ENCODE measurements at places on chromosomes 11 and 22.

GRCh38 chr11:11419747-11420146 is 66.7 kb upstream of the CSNK2A3 start:
- no peak for DNase-seq

GRCh38 chr11:32893343-32894148 is 935 bp downstream of the QSER1 start:
- peak; percentile 30 for DNase-seq

DNA sequence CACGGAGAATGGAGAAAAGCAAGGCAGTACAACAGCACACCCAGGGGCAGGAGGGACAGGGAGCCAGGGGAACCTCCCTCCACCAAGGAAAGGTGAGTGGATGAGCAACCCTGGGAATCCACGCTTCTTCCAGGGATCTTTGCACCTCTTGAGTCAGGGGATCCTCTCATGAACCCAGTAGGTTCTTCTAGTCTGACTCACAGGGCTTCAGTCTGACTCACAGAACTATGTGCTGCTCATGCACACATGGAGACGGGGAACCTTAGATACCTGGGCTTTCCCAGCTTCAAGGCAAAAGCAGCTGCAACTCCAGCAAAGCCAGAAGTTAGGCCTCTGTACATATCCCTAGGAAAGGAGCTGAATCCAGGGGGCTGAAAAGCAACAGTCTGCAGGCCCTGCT is 1021.4 kb upstream of the TENM4 start:
- DNase-seq: no peak

DNA sequence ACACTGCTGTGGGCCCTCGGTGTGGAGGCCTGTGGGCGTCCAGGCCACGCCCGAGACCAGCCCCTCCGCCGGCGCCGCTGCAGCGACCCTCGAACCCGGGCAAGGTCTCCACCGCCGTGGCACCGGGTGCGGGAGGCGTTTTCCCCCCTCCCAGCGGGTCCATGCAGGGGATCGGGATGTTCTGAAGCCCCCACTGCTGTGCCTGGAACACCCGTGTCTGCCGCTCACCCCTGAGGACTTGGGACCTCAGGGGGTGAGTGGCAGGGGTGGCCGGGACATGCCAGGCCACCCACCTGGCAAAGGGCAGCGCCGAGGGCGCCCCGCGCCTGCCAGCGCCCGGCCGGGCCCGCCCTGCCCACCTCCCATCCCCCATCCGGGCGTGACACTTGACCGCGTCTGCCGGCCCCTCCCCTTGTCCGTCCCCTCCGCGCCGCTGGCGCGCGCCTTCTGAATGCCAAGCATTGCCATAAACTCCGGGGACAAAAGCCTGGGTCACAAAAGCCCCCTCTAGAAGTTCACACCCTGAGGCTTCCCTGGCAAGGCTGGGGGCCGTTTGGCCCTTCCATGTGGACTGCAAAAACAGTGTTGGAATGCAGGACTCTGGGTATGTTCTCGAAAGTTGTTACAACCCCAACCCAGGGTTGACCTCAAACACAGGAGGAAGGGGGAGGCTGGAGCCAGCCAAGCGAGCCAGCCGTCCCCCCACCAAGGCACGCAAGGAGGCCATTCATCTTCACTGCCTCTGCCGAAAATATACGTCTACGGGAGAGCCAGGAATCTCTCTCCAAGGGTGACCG is 819 bp upstream of the KCNQ1OT1 start:
- DNase-seq: peak; percentile 50

- DNase-seq: no peak
Measured at GRCh38 chr22:33707581-33707980, 212.7 kb downstream of the LARGE1 start.

GRCh38 chr11:61752117-61752924 is at the start of gene MYRF:
Gene MYRF (plus strand): TSS chr11:61752636. CDS start chr11:61752745, 109 bp downstream.
- DNase-seq: peak; percentile 47

DNA sequence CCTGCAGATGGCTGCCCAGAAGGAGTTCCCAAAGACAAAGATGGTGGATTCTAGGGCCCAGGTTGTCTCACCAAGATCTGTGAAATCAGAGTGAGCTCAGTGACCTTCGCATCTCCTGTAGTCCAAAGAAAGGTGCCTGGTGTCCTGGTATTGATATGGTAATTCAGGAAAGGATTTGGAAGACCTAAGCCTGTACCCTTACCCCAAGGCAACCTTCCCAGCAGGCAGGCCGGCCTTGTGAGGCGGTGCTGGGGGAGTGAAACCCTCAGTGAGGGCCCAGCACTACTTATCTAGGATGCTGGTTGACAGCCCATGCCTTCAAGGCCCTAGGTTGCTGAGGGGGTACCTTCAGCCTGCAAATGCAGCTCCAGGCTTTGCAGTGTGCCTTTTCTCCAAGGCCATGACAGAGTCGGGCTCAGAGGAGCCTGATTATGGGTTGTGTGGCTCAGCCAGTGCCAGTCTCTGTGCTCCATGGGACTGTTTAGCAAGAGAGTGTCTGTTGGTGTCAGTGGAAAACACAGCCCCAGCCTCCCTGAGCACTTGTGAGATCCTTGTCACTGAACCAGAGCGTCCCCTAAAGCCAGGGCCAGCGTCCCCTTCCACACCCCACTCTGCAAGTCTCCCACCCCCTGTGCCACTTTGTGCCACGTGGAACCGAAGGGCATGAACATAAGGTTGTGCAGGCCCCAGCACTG is 72.8 kb upstream of the MYOD1 start:
- DNase-seq: no peak

DNA sequence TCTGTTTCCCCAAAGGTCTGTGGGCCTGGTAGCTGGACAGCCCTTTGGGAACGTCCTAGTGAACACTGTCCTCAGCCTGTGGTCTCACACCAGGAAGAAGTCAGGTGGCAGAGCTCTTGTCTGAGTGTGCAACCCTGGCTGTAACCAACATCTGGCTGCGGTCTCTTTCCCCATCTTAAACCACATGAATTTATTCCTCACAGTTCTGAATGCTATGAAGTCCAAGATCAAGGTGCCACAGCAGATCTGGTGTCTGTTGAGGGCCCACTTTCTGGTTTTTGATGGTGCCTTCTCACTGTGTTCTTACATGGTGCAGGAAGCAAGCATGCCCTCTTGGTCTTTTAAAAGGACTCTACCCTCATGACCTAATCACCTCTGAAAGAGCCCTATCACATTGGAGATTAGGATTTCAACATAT is 2.7 kb downstream of the UPB1 start:
- no peak for DNase-seq

DNA sequence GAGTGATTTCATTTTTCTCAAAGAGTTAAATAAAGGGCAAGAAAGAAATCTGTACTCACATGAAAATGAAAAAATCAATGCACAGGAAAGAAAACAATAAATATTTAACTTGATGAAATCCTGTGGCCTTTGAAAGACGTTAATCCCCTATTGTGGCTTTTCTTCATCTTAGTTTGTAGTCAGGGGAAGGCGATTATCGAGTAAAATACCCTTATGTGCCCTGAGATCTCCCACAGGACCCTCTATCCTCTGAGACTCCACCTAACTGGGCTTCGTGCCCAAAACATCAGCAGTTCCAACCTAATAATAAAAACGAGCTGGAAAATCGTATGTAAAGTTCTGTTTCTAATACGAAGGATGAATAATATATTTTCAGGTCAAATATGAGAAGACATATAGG is 208.2 kb upstream of the ZC3H12C start:
- no peak for DNase-seq

- no peak for DNase-seq
Measured at GRCh38 chr22:32353840-32354239, 3.8 kb upstream of the RFPL3 start.

DNA sequence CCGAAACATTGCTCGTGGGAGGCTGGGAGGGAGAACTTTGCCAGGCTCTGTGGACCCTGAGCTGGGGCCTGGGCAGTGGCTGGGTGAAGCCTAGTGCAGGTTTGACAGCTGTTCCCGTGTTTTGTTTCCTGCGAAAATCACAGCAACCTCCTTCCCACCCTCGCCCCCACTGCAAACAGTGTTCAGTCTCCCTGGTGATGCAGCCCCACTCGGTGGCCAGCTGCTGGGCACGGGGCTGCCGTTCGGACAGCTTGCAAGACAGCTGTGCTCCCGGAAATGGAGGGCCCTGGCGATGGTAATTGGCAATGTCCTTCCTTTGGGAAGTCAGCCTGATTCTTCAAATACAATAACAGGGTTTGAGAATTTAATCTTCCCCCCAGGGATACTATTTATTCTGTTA is 10.4 kb upstream of the GAL start:
- DNase-seq: no peak

DNA sequence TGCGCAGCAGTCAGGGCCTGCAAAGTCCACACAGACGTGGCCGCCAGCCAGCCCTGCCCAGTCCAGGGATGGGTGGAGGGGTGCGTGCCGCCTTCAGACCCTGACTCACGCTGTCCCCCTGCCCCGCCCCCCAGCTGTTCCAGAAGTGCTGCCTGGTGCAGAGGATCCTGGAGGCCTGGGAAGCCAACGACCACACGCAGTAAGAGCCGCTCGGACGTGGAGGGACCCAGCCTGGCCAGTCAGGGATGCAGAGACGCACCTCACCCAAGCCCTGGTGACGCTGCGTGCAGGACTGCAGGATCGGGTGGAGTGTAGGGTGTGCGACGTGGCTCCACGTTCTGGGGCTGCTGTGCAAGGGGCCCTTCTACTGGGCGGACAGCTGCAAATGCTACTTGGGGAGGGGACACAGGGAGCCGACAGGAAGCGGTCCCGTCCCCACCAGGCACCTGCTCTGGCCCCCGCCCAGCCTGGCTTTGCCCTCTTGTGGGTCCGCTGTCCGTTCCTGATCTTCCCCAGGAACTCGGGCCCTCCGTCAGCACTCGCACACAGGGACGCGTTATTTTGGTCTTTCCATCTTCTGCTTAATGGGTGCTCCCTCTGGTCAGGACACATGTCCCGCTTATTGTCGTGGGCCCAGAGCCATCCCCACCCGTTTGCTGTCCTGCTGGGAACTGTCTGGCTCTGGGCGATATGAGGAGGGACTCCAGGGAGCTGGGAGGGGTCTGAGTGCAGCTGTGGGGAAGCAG is 42.5 kb downstream of the SBF1 start:
- no peak for DNase-seq

DNA sequence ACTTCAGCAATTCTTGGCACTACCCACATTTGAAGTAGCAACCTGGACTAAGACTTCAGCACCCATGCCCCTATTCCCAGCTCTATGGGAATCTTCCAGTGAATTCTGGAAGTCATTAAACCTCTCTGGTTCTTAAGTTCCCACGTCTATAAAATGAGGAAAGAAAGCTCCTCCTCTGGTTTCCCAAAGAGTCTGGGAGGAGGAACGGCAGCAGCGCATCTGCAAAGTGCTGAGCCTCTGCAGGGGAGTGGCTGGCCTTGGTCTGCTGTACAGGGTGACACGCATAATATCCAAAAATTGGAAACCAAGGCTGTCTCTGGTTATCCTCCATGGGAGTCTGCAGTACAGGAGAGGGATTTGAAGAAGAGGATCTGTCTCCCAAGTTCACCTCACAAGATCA is 73.6 kb upstream of the TP53I11 start:
- no peak for DNase-seq

DNA sequence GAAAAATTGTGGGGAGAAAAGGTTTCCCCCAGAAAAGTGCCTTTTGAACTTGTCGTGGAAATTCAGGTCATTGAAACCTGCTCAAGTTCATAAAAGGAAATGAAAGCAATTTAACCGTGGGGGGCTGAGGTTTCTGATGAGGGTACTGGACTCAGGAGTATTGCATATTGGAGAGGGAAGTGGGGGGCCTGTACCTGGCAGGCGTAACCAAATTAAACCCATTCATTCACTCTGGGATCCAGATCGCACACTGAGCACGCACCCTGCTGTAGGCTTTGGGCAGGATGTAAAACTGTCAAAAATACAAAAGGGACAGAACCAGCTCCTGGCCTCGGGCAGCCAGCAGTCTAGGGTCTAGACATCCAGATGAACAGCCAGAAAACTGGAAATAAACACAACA is 1517.4 kb downstream of the BRD1 start:
- no peak for DNase-seq

DNA sequence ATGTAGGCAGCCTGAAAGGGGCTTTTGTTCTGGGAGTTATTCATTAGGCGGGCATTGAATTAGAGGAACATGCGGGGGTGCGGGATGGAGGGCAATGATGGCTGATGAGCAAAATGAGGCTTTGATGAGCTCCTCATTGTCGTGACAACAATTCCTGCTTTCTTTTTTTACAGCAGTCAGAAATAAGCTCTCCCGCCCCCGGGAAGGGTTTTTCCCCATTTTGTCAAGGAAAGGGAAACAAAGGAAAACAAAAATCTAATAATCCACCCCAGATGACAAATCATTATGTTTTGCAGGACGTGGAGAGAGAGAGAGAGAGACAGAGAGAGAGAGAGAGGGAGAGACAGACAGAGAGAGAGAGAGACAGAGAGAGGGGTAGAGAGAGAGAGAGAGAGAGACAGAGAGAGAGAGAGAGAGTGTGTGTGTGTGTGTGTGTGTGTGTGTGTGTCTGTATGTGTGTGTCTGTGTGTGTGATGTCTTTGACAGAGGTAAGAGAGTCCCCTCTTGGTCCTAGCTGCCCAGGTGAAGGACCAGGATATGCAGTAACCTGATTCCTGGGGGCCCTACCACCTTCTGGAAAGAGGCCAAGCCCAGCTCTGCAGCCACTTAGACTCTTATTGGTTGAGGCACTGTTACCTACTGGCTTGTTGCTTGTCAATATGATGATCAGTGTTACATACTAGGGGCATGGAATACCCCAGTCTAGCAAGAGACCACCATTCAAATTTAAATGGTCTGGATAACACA is 46.7 kb upstream of the PARVA start:
- DNase-seq: no peak

GRCh38 chr11:70732881-70733196 is 334.5 kb downstream of the CTTN start:
- DNase-seq: no peak

DNA sequence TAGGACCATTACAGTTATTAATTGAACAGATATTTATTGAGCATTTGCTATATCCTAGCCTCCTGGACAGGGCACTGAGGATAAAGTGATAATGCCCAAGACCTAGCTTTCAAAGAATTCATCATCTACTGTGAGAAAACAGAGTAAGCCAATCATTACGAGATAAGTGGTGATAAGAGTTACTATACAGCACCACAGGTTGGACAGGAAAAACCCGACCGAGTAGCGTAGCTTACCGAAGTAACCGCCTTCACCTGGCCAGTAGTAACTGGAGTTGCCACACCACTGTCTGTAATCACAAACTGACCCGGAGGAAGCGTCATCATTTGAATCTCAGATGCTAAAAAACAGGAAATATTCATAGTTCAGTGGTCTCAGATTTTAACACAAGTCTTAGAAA is 10.0 kb upstream of the NFRKB start:
- DNase-seq: no peak

GRCh38 chr11:123434262-123434661 is 4.2 kb downstream of the GRAMD1B start:
- peak; percentile 64 for DNase-seq
